CD4-positive, alpha-beta T cell (primary cell): ENCODE measurements at places on chromosomes 7 and 10.

GRCh38 chr7:2195400-2196246 lies 37.1 kb downstream of the MAD1L1 start:
- DNase-seq, result no peak

- no peak for DNase-seq
Measured at GRCh38 chr10:48199580-48200377, 74.7 kb downstream of the FRMPD2 start.

GRCh38 chr10:86048571-86048970 lies 318.0 kb downstream of the GRID1 start:
- DNase-seq, result no peak

DNA sequence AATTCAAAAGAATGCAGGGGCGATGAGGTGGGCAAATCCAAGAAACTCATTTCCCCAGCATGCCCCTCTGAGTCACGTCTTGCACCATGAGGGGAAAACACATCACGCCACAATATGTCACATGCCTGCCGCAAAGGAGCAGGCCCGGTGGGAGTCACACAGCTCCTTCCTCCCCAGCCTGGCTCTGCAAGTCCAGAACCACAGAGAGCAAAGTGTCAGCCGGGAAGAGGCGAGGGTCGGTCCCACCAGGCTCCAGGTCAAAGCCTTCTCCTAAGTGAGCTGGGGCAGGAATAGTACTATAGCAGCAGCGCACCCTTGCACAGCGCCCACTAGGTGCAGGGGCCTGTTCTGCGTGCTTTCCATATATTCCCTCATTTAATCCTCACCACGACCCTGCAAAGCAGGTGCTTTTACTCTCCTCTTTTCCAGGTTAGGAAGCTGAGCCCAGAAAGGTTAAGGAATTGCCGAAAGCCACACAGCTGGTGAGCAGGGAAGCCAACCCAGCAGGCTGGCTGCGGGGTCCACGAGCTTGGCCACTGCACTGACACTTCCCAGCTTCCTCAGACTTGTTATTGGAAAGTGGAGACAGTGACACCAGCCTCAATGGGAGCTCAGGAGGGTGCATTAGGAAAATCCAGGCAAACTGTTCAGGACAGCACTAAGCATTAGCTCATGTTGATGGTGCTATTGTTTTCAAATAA lies 94.0 kb upstream of the ZMIZ1 start:
- peak; percentile 75 for DNase-seq

DNA sequence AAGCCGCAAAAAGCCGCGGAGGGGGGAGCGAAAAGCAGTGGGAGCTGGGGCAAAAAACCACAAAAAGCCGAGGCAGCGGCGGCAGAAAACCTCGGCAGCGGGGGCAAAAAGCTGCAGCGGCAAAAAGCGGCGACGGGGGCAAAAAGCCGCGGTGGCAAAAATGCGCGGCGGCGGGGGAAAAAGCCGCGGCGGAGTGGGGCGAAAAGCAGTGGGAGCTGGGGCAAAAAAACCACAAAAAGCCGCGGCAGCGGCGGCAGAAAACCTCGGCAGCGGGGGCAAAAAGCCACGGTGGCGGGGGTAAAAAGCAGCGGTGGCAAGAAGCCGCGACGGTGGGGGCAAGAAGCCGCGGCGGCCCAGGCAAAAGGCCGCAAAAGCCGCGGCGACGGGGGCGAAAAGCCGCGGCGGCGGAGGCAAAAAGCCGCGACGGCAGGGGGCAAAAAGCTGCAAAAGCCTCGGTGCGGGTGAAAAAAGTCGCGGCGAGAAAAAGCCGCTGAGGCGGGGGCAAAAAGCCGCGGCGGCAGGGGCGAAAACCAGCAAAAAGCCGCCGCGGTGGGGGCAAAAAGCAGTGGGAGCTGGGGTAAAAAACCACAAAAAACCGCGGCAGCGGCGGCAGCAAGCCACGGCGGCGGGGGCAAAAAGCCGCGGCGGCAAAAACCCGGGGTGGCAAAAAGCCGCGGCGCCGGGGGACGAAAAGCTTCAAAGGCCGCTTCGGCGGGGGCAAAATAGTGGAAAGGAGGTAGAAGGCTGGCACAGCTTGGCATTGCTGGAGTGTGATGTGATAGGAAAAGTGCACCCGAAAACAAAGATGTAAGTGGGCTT lies 135.9 kb downstream of the ZNF92 start:
- peak; percentile 0 for DNase-seq

DNA sequence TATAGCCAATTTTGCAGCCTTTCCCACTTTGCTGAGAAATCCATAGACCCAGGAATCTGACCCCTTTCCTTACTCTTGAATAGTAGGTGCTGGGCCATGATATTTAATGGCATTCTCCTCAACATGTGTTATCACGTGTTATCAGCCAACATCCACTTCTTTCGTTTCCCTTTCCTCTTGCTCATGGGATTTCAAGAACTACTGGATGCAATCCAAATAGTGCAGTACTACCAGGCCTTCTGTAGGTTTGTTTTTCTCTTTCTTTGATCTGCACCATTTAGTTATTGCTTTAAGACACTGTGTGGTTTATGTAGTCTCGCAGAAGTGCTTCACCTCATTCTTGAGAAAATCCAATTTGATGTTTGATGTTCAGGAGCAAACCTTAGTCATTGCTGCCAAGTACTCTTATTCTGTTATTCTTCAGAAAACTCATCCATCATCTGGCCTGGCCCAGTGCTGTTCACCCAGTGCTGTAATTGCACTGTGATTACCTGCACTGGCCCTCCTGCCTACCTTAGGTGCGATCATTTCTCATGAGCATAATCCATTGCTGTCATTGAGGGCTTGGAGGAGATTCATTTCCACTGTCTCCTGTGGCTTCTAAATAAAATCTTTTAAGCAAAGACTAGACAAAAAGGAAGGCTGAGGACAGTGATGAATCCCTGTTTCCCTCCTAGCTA lies 315.3 kb downstream of the BMPER start:
- DNase-seq, result no peak

DNA sequence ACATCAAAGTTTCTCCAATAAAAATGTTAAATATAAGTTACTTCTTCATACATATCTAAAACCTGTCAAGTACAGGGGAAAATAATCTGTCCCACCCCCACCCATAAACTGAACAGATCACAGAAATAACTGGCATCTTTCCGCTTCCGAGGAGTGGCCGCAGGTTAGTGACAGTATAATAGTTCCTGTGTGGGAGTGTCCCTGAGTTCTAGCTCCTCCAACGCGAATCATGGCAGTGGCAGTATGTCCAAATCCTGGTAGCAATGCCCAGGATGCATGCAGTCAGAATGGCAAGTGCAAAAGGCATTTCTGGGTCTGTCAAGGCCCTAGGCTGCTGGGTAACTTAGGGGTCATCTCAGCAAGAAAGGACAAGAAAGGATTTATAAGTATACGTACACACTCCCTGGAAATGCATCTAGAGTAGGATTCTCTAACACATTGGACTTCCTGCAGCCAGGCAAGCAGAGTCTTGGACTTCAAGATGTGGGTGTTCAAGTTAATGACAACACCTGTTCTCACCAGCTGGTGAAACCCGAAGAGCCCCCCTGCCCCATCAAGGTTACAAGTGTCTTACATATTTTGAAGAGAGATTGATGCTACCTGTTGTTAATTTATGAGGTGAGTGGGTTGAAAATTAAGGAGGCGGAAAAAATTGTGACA lies 94.4 kb upstream of the COL1A2 start:
- no peak for DNase-seq

GRCh38 chr10:71059054-71059818 lies 153.1 kb upstream of the UNC5B start:
- no peak for DNase-seq

DNA sequence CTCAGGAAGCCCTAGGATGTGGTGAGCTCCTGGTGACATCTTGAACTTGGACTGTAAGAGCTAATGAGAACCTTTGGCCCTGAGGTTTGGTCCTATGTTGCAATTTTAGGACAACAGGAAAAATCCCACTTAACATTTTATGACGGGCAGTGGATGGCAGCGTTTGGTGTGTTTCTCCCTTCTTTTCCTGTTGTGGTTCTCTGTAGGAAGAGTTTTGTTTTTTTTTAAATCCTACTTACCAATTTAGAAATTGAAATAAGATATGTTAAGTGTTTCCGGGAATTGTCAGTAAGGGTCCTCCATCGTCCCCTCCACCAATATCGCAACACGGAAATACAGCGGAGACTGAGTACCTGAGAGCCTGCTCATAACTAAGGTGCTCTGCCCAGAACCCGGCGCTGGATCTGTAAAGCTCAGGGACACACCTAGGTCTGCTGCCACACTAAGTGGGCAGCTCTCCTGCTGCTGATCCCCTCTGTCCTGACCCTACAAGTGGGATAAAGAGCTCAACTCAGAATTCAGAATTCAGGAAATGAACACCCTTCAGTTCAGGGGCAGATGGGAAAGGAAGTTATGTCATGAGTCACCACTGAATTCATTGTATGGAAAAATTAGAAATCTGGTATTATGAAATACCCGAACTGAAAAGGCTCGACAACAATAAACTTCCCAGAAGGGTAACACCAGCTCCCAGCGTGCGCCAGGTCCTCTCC lies 9.1 kb upstream of the PROSER2 start:
- DNase-seq, result no peak

- no peak for DNase-seq
Measured at GRCh38 chr10:116742367-116743265, at the start of gene HSPA12A. TSS of gene HSPA12A (minus strand) at chr10:116742566. CDS start at chr10:116742469, 97 bp downstream.

- peak; percentile 68 for DNase-seq
Measured at GRCh38 chr7:137898839-137899721, 52.3 kb upstream of the DGKI start.
